Sigmoid colon (tissue), 7 donors: ENCODE measurements at places on chromosomes 7 and 10. TPM values are rescaled to one million over a fixed set of nuclear protein-coding genes. Genes with fewer than 3 reads are reported as not detected.

GRCh38 chr7:156493942-156494341 lies 146.6 kb upstream of the RNF32 start:
- H3K4me3 ChIP-seq: no peak overlapping the region
- DNase-seq: no peak
- no peaks in the 10 kb centered on the region for H3K27me3 ChIP-seq
- H3K36me3 ChIP-seq: no peaks in the 10 kb centered on the region
- no peaks in the 10 kb centered on the region for H3K4me1 ChIP-seq

DNA sequence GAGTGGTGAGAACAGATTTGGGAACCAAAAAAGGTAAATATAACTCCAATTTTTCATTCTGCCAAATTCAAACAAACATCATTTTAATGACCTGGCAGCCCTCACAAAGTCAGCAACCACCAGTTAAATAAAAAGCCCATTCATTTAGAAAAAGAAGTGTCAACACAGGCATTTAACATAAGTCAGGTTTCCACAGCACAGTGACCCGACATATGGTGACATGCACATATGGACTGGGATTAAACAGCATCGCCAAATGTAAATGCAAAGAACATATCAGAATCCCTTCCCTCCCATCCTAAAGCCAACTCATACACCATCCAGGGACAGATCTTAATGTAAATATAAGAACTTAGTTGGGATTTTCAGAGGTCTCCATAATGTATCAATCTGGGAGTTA lies 293.2 kb downstream of the FGFR2 start:
- peaks cover 66% of the 10 kb centered on the region for H3K4me1 ChIP-seq
- no peak overlapping the region for H3K27ac ChIP-seq
- no peak for DNase-seq
- H3K36me3 ChIP-seq: no peaks in the 10 kb centered on the region

PLA2G12B gene
- not detected for total RNA-seq

IDI2 gene
- total RNA-seq: not detected

DNA sequence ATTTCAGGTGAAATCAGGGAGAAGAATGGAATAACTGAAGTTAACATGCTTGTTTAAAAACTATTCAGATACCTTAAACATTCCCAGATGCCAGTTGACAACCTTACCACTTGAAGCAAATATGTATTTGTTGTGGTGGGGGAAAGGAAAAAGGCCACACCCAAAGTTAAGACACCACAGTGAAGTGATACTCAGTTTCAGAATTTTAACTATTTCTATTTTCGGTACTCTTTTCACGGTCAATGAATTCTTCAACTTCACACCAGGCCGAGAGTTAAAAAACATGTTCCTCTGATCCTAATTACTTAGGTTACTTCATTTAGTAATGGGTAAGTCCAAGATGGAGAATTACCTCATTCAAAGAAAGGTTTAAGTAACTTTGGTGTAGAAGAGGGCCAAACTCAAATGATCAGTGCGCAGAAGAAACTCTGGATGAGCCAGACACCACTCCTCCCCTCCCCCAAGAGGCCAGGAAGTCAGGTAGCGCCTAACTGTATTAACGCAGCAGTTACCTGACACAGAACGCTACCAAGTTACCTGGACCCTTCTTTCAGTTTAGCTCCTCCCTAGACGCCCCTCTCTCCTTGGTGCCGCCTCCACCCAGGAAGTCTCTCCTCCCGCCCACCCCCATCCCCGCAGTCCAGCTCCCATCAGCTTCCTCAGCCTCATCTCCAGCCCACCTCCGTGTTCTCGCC lies 700 bp downstream of the MTPN start:
- no peaks in the 10 kb centered on the region for H3K27me3 ChIP-seq
- H3K27ac ChIP-seq: peak overlapping the region; percentile 81
- no peaks in the 10 kb centered on the region for H3K36me3 ChIP-seq
- no peak for DNase-seq

SFTPA1 gene
- total RNA-seq: not detected

NUTM2E gene
- total RNA-seq: not detected

- no peak for DNase-seq
- H3K27me3 ChIP-seq: no peaks in the 10 kb centered on the region
- peaks cover 80% of the 10 kb centered on the region for H3K36me3 ChIP-seq
- peak overlapping the region; percentile 50 for H3K27ac ChIP-seq
- H3K4me3 ChIP-seq: no peak overlapping the region
- H3K4me1 ChIP-seq: peaks cover 52% of the 10 kb centered on the region
These were observed 55.5 kb downstream of the DLD start for GRCh38 chr7:107946451-107946850.

DNA sequence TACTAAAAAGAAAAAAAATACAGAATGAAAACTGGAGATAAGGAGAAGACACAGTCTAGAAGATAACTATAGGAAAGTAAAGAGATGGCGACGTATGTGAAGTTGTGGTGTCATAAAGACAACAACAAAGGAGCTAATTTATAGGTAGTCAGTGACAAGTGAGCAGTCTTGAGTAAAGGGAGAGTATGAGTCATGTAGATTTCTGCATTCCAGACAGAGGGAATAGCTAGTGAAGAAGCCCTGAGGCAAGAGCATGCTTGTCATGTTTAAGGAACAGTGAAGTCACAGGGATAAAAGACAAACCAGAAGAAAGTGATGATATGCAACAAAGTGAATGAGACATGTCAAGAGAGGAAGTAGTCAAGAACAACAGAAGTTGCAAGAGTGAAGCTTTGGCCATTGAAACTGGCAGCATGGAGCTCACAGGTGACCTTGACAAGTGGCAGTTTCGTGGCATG lies 2.3 kb upstream of the MIOS start:
- peaks cover 17% of the 10 kb centered on the region for H3K4me1 ChIP-seq
- DNase-seq: no peak
- no peaks in the 10 kb centered on the region for H3K27me3 ChIP-seq
- no peak overlapping the region for H3K4me3 ChIP-seq
- no peaks in the 10 kb centered on the region for H3K36me3 ChIP-seq
- H3K27ac ChIP-seq: no peak overlapping the region

DNA sequence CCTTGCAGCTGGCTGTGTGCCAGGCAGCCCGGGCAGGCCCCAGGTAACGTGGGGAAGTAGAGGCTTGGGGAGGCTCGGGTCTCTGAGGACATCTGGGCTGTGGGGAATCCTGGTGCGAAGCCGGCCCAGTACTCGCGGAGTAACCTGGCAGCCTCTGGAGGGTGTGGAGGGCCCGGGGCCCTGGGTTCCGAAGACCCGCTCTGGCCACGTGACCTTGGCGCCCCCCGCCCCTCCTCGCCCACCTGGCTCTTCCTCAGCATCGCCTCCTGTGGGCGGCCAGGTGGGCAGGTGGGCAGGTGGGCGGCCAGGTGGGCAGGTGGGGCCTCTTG lies 143.1 kb downstream of the WDR37 start:
- no peak for DNase-seq
- peak overlapping the region; percentile 56 for H3K27ac ChIP-seq
- no peaks in the 10 kb centered on the region for H3K4me1 ChIP-seq
- no peaks in the 10 kb centered on the region for H3K36me3 ChIP-seq
- no peak overlapping the region for H3K4me3 ChIP-seq

SPAM1 gene
- total RNA-seq: not detected

MBLAC1 gene
- 5.8 TPM for total RNA-seq

HTR7 gene
- 1.2 TPM for total RNA-seq

DNA sequence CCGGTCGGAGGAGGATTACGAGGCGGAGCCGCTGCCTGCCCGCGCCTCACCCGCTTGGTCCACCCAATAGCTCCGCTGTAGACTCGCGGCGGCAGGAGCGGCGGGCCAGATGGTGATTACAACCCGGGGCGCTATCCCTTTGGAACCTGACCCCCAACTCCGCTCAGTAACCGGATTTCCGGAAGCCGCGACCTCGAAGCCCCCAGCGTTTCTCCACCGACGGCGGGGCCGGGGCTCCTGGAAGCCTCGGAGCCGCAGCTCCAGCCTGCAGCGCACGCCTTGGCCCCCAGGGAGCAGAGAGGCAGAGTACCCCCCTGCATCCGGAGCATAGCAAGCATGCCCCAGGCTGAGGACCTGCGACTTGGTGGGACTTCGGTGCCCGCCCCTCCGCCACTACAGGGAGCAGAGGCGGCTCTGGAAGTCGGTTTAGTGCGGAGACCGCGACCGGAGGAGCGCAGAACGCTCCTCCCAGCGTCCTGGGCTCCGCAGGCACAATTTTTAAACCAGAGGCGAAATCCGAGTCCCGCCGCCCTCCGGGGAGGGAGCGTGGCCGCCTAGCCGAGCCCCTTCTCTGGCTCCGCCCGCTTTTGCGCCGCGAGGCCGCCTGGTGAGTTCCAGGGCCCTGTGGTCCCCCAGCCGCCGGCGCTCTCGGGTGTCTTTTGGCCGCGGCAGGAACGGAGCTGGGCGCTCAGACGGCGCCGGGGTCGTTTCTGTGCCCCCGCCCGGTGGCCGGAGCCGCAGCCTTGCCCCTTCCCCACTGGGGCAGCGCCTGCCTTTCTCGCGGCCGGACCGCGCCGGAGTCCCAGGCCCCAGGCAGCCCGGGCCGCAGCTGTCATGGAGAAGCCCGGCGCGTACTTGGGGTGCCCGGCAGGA lies 28.2 kb upstream of the BMS1 start:
- no peaks in the 10 kb centered on the region for H3K36me3 ChIP-seq
- H3K27ac ChIP-seq: peak overlapping the region; percentile 35
- H3K4me1 ChIP-seq: peaks cover 33% of the 10 kb centered on the region
- peaks cover 45% of the 10 kb centered on the region for H3K27me3 ChIP-seq

ASZ1 gene
- not detected for total RNA-seq

COL26A1 gene
- not detected for total RNA-seq

ZNF722 gene
- not detected for total RNA-seq

PAPOLB gene
- total RNA-seq: 0.27 TPM

GRCh38 chr10:51716981-51717380 lies 17.6 kb upstream of the CSTF2T start:
- no peaks in the 10 kb centered on the region for H3K36me3 ChIP-seq
- no peak for DNase-seq
- peaks cover 14% of the 10 kb centered on the region for H3K4me1 ChIP-seq
- H3K4me3 ChIP-seq: no peak overlapping the region
- no peak overlapping the region for H3K27ac ChIP-seq
- H3K27me3 ChIP-seq: no peaks in the 10 kb centered on the region

ADARB2 gene
- 3.2 TPM for total RNA-seq

PON1 gene
- total RNA-seq: not detected

DNA sequence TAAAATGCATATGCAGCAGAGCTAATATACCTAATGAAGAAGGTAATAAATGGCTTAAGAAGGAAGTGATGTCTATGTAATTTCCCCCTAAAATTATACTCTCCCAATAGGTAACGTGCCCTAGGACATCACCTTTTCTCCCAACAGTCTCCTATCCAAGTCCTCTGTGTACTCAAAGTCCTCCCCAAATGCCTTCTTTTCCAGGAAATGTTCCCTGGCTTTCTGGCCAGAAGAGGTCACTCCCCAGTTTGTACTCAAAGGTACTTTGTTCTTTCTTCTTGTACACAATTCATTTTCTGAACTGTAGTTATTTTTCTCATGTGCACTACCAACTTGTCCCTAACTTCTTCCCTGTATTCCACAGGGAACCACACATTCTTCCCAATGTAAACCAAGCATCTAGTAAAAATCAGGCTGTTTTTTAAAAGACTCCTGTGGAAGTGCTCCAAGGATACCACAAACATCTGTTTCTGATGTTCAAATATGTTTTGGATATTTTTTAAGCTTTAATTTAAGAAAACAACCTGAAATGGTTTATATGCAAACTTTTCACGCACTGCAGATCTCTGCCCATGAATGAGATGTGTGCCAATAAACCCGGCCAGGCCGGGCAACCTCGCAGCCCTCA lies 262.3 kb upstream of the KLF14 start:
- no peaks in the 10 kb centered on the region for H3K36me3 ChIP-seq
- no peaks in the 10 kb centered on the region for H3K27me3 ChIP-seq
- H3K27ac ChIP-seq: peak overlapping the region; percentile 77
- peaks cover 69% of the 10 kb centered on the region for H3K4me1 ChIP-seq

- H3K4me1 ChIP-seq: no peaks in the 10 kb centered on the region
- peak within 1 kb of the TSS; percentile 99 for H3K27ac ChIP-seq
- H3K27me3 ChIP-seq: no peaks in the 10 kb centered on the region
- peak; percentile 84 for DNase-seq
These were observed at the start of gene NIPSNAP2 for GRCh38 chr7:55964261-55965099. TSS of gene NIPSNAP2 (plus strand) at chr7:55964585. CDS start at chr7:55964610, 25 bp downstream.

- H3K4me3 ChIP-seq: no peak overlapping the region
- no peaks in the 10 kb centered on the region for H3K4me1 ChIP-seq
- no peak overlapping the region for H3K27ac ChIP-seq
- peak; percentile 55 for DNase-seq
- no peaks in the 10 kb centered on the region for H3K27me3 ChIP-seq
These were observed 46.9 kb downstream of the VWA2 start for GRCh38 chr10:114285961-114286441.

DNA sequence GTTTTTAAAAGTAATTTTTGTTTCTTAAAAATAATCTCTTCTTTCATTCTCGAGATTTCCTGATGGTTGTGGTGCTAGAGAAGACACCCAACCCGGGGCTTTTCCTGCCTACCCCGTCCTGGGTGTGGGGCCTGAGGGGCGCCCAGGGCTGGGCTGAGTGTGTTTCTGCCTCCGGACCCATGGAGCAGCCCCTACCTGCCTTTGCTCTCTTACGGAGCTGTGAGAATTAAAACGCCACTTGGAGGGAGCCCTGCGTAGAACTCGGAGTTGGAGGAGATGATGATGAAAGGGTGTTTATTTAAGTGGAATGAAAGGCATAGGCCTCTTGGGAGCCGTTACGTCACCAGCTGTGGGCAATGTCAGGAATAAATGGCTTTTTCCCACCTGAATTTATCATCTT lies 261.8 kb upstream of the SHH start:
- H3K27me3 ChIP-seq: no peaks in the 10 kb centered on the region
- H3K4me1 ChIP-seq: no peaks in the 10 kb centered on the region
- H3K27ac ChIP-seq: no peak overlapping the region

GRCh38 chr7:152126741-152127140 lies 101.3 kb downstream of the GALNT11 start:
- H3K27ac ChIP-seq: no peak overlapping the region
- H3K36me3 ChIP-seq: peaks cover 38% of the 10 kb centered on the region
- H3K4me3 ChIP-seq: no peak overlapping the region
- no peaks in the 10 kb centered on the region for H3K27me3 ChIP-seq

TMEM270 gene
- not detected for total RNA-seq

DNA sequence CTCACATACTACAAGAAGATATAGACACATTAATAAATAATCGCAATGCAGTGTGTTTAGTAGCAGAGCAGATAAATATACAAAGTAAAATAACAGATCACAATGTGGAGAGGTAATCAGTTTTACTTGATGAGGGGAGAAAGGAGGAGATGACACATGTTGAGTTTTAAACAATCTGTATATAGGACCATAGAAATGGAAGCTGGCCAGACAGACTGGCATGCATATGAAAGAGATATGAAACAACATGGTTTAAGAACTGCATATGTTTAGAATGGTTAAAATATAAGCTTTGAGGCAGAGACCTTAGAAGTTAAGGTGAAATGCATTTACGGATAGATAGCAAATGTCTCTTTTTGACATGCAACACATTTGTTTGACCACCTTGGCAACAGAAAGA lies 19.8 kb upstream of the CCDC7 start:
- H3K4me3 ChIP-seq: no peak overlapping the region
- H3K4me1 ChIP-seq: no peaks in the 10 kb centered on the region
- DNase-seq: no peak

GRCh38 chr10:121462281-121462680 lies 136.0 kb downstream of the FGFR2 start:
- H3K27ac ChIP-seq: peak overlapping the region; percentile 80
- H3K27me3 ChIP-seq: no peaks in the 10 kb centered on the region
- no peaks in the 10 kb centered on the region for H3K36me3 ChIP-seq
